Stimulated activated CD4-positive, alpha-beta T cell treated with anti-CD3 and anti-CD28 coated beads, Interleukin-15, amount 100 ng/mL, for 24 hours (primary cell): ENCODE measurements at places on chromosomes 6 and 20.

- DNase-seq: peak; percentile 83
Observed at GRCh38 chr6:27893836-27894807, 18.1 kb downstream of the OR2B2 start.

DNA sequence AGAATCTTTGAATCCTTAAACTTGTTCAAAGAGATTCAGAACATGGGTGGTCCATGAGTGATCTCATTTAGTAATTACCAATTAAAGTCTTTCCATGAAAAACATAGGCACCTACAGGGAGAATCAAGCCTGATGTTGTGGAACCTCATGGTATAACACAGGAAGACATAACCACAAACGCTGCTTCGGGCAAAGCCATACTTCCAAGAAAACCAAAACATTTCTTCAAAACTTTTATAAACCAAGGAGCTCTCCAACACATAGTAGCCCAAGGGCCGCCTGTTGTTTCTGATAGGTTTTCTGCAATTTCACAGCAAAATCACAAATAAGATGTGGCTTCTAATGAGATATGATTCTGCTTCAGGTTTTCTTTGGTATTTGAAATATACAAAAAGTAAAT is 2.5 kb downstream of the CHD6 start:
- no peak for DNase-seq

GRCh38 chr20:57391439-57392301 is 474 bp downstream of the RBM38 start:
- peak; percentile 49 for DNase-seq

DNA sequence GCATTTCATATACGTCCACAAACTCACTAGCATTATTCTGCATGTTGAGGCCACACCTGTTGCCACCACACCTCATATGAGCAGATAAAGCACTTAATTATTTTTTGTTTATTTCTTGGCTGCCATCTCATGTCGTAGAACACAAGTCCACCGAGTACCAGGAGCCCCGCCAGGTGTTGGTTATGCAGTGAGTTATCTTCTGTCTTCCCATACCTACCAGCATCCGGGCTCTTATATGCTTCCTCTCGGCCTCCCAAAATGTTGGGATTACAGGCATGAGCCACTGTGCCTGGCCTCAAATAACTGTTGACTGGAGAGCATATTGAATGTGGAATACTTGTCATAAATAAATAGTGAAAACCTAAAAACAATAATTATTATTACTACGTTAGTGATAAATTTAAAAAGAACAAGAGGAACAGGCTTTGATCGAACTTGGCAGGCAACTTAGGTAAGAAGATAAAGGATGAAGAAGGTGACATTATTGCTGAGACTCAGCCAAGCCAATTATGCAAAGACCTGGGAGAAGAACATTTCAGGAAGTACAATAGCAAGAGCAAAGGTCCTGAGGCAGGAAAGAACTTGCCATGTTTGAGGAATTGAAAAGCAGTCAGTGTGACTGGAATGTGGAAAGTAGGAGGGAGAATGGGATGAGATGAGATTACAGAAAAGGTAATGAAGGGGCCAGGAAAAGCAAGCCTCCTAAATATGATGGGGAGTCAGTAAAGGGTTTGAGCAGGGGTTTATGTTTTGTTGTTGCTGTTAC is 12.6 kb upstream of the SLC23A2 start:
- DNase-seq: no peak

DNA sequence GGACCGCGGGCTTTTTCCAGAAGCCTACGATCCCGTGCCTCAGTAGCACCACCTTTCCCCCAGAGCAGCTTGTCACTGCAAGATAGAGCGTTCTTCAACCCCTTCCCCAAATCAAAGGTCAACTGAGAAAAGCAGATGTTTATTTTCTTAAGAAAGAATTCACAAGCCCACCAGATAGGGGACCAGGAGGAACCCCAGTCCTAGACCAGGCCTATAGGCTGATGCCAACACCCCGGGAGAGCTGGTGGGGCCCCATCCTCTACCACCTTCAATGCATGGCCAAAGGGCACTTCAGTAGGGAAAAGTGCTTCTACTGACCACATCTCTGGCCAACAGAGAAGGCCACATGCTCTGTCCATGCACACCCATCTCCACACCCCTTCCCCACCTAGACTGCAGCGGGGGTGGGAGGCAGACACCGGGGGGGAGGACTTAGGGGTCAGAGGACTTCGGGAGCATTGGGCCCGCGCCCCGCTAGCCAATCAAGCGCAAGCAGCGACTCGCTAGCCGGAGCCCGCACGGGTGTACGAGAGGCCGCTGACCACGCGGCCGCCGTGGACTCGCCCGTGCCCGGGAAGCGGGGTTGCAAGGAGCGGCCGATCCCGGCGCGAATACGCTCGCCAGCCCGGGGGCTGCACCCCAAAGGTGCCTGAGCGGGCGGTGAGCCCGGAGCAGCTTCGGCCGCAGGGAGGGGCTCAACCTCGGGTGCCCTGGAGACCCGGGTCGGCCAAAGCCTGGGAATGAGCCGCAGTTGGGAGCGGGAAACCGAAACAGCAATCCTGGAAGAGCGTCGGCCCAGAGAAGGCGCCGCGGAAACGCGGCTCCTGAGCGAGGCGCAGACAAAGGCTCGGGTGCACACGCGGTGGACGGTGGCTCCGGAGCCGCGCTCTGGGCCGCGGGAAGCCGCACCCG is 2.8 kb downstream of the PDE10A start:
- no peak for DNase-seq

DNA sequence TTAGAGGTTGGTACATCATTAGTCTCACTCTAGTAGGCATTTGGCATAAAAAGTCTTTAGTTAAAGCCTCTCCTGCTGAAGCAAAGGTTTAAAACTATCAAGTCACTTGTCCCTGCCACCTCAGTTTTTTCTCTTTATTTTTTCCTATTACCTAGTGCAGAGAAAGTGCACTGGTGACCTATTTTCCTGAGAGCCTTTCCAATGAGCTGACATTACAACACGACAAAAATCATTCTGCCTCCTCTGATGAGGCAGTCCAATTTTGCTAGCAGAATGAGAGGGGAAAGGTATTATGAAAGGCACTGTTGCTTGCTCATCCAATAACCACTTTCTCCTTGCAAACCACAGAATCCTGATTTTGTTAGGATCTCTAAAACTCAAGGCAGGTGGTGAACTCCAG is 73.3 kb upstream of the SGK1 start:
- no peak for DNase-seq

DNA sequence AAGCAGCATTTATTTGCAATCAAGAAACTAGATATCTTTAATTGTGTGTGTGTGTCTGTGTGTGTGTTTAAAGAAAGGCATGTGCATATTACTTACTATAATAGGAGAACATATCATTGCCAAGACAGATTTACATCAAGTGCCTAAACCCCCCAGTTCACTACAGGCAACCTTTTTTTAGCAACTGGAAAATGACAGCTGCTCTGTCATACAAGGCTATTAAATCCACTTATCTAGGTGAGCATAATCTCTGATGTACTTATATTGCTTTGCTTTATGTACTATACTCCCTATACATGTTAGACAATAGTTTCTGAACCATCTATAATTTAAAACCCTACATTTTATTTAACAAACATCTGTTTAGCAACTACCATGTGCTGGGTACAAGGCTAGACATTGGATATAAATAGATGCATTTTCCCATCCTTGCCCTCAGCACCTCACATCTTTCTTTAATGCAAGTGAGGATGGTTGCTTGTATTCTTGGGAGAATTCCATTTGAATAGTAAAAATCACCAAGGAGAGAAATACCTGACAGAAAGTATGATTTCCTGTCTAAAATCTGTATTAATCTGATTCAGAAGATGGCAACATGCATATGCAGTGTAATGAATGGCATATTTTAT is 398.3 kb downstream of the LAMA2 start:
- DNase-seq: no peak

DNA sequence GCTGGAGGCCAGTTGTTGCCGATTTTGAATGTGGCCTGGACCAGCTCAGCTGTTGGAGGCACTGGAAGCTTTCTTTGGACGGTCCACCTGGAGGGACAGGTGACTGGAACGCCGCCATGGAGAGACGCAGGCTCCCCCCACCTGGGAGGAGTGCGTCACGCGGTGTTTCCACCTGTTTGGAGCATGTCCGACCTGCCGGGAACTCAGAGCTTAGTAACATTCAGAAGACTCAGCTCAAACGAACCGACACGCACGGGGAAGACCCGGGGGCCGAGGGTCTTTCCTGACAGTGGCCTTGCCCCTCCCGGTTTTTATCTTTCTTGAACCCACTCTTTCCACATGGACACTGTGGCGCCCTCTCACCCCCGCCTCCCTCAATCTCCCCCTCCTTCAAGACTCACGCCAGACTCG is 141.6 kb downstream of the SMOC2 start:
- no peak for DNase-seq

- DNase-seq: no peak
Observed at GRCh38 chr20:60300374-60300773, 342.2 kb downstream of the CDH26 start.

DNA sequence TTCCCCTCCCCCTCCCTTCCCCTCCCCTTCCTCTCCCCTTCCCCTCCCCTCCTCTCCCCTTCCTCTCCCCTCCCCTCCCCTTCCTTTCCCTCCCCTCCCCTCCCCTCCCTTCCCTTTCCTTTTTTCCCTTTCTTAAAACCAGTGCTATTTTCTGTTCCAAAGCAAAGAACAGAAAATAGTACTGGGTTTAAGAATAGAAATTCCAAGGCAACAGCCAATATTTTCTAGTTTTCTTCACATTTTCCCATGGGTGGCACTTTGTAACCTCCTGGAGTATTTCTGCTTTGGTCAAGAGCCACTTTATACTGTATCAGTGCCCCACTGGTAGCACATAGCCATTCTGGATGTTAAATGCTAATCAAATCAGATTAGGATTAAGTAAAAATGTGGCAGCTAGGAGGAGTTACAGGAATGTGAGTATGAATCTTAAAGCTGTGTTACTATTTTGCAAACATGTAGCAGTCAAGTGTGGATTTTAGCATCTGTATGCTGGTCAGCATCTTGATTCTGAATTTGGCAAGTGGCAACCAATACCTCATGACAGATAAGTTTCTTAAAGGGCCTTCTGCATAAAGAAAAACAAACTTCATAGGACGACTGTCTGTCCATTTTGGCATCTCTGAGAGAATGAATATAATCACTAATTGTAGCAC is 126.4 kb downstream of the CEP57L1 start:
- DNase-seq: no peak

- DNase-seq: no peak
Observed at GRCh38 chr6:28568515-28569108, 42.9 kb downstream of the GPX5 start.

DNA sequence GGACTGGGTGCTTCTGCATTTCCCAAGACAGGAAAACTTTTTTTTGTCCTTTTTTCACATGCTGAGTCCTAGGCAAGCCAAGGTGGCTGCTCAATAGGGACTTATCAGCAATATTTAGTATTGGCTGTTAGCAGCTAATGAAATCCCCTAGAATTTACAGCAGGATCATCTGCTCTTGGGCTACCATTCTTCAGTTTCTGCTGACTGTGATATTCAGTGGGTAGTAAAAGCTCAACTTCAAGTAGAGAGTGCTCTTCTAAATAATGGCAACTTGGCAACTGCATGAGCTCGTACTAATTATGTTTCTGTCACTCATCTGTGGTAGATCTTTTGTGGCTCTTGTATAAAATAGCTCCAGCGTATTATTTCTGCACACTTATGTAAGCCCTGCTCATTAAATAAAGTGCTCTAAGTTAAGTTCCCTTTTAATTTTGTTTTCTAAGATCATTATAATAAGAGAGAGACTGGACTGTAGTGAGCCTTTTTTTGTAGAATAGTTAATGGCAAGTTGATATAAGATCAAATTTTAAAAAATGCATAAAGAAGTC is 110.3 kb downstream of the SLC35F1 start:
- DNase-seq: no peak

DNA sequence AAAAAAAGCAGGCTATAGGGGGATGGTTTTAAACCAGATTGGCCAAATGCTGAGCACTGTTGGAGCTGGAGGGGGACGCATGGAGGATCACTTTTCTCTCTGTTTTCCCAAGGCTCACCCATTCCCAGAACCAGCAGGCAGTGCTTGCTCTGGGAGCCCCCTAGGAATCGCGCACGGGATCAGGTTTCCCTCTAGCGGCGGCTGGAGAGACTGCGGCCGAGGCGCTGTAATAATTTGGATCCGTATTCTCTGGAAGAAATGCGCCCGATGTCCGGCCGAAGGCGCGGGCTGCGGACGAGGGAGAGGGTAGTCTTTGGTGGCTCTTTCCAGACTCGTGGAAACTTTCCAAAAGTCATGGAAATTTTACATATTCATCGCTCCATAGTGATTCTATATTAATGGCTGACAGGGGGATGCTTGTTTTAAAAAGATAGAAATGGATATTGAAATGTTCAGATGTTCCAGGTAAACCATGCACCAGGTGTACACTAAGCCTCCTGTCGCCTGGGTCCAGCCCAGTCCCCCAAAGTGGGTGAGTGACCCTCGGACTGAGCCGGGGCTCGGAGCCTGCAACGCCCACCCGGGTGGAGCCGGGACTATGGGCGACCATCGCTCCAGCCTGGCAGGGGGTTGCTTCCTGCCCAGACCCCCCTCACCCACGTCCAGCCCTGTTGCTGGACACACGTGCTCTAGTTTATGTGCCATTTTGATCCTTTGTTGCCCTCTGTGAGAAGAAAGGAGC is 78.7 kb upstream of the PHACTR3 start:
- DNase-seq: peak; percentile 57
